Stromal cell of bone marrow (primary cell): ENCODE measurements at places on chromosomes 7 and 10.

DNA sequence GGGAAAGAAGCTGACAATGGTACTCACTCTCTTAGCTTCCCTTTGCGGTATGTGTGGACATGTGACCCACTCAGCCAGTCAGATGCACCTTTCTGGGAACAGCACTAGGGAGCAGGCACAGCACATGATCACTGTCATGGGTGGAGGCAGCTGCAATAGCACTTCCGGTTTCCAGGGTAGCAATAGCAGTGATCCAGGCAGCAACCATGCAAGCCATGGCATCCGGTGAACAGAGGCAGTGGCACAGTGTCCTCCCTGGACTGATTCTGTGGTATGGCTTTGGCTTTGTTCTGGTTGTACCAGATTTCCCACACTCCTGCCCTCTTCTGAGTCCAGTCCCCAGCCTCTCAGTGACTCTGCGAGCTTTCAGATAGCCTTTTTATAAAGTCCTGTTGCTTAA lies 86.8 kb upstream of the NAMPT start:
- no peak for DNase-seq

- no peak for DNase-seq
Observed at GRCh38 chr7:27169658-27170425, 4.3 kb downstream of the HOXA10 start.

GRCh38 chr7:112254156-112254555 lies 47.7 kb downstream of the ZNF277 start:
- no peak for DNase-seq

GRCh38 chr10:58791137-58791536 lies 278.5 kb downstream of the BICC1 start:
- no peak for DNase-seq
